ENCODE measurements at places on chromosomes 7 and 10.

DNA sequence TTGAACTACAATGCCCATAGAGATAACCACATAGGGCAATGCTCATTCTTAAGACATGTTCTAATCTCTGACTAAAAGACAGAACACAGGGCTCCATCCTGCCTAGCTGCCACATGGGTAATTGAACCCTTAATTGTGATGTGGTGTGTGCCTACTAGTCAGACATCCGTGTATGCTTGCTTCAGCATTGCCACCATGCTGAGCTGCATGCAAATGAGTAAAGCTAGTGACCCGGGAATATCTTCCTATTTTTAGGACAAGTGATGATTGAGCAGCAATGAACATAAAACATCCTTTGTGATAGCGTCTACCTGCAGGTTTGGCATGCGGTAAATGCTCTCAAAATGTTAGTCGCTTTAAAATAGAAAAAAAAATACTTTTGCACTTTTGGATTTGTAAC lies 115.8 kb downstream of the MAGI2 start:
- DNase-seq = no peak

- no peak for DNase-seq
Observed at GRCh38 chr7:82438521-82438920, 5.1 kb downstream of the CACNA2D1 start.

- no peak for DNase-seq
Observed at GRCh38 chr10:17958049-17958448, 6.3 kb downstream of the SLC39A12 start.

GRCh38 chr10:64976150-64976549 lies 1454.9 kb downstream of the REEP3 start:
- DNase-seq = no peak

GRCh38 chr7:105177026-105177425 lies 163.0 kb downstream of the KMT2E start:
- no peak for DNase-seq

GRCh38 chr10:17516376-17516775 lies 62.0 kb upstream of the ST8SIA6 start:
- no peak for DNase-seq

GRCh38 chr7:17598846-17599245 lies 300.4 kb downstream of the AHR start:
- DNase-seq = no peak

GRCh38 chr7:22433710-22434460 lies 66.1 kb downstream of the STEAP1B start:
- DNase-seq = no peak

DNA sequence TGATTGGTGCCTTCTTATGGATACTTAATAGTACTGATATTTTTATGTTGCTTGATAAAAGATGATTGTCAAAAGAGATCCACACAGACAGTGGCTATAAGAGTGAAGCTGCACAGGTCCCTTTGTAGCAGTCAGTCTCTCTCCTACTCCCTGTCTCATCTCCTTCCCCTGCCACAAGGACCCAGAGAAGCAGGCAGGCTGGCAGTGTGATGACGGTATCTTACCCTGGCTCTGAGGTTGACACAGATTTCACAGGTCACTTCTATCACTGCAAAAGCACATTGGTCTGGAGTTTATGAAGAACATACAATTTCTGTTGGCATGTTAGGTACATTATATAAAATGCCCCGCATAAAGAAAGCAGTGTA lies 64.4 kb upstream of the AHR start:
- DNase-seq = no peak

Measured in D341Med (cell line).